ENCODE measurements at places on chromosomes 12 and 14. TPM values are rescaled to one million over a fixed set of nuclear protein-coding genes. Genes with fewer than 3 reads are reported as not detected.

Gene ESR2
- total RNA-seq = not detected

- DNase-seq = no peak
- no peak overlapping the region for H3K4me3 ChIP-seq
- H3K36me3 ChIP-seq = no peaks in the 10 kb centered on the region
- H3K27ac ChIP-seq = no peak overlapping the region
- H3K4me1 ChIP-seq = peaks cover under 1% of the 10 kb centered on the region
Measured at GRCh38 chr14:102917469-102918211, 4.8 kb upstream of the AMN start.

Gene TOGARAM1
- total RNA-seq = 17.9 TPM

DNA sequence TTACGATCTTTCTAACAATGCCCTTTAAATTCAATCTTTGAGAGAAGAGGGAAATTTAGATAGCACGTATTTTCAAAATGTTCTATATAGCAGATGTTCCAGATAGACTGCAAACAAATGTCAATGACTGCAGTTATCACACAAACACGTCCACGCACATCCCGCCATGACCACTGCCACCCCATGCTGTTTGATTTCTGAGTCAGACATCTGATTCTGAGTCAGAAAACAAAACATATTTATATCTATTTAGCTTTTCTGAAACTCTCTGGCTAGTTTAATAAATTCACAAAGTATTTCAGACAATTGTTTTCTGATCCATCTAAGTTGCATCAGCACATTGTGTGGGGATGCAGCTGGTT is 105.9 kb upstream of the BCAT1 start:
- no peak overlapping the region for H3K4me3 ChIP-seq
- no peaks in the 10 kb centered on the region for H3K36me3 ChIP-seq
- no peak for DNase-seq
- H3K4me1 ChIP-seq = no peaks in the 10 kb centered on the region
- H3K27ac ChIP-seq = no peak overlapping the region

- peak overlapping the region; percentile 87 for H3K27ac ChIP-seq
Measured at GRCh38 chr12:4539167-4539870, 629 bp downstream of the RAD51AP1 start.

- no peak overlapping the region for H3K4me3 ChIP-seq
- no peak overlapping the region for H3K27ac ChIP-seq
- H3K27me3 ChIP-seq = no peaks in the 10 kb centered on the region
- no peaks in the 10 kb centered on the region for H3K4me1 ChIP-seq
- H3K36me3 ChIP-seq = no peaks in the 10 kb centered on the region
- DNase-seq = no peak
Measured at GRCh38 chr12:115697340-115697739, 580.2 kb downstream of the MED13L start.

Gene SERPINA1
- total RNA-seq = 2.3 TPM

- DNase-seq = no peak
- no peaks in the 10 kb centered on the region for H3K36me3 ChIP-seq
- peaks cover 5% of the 10 kb centered on the region for H3K4me1 ChIP-seq
- H3K4me3 ChIP-seq = no peak overlapping the region
- H3K27me3 ChIP-seq = no peaks in the 10 kb centered on the region
- no peak overlapping the region for H3K27ac ChIP-seq
Measured at GRCh38 chr12:67632005-67632404, 16.5 kb upstream of the DYRK2 start.

Gene SRRM4
- total RNA-seq = not detected

GRCh38 chr14:59926534-59926933 is 6.6 kb downstream of the LRRC9 start:
- H3K27me3 ChIP-seq = no peaks in the 10 kb centered on the region
- DNase-seq = no peak
- H3K4me1 ChIP-seq = no peaks in the 10 kb centered on the region
- H3K4me3 ChIP-seq = no peak overlapping the region
- H3K36me3 ChIP-seq = no peaks in the 10 kb centered on the region

Gene PLEKHD1
- total RNA-seq = not detected
